Hepatocyte (in vitro differentiated cells): ENCODE measurements at places on chromosomes 11 and 22. TPM values are rescaled to one million over a fixed set of nuclear protein-coding genes. Genes with fewer than 3 reads are reported as not detected.

Gene USP28
- polyA plus RNA-seq: 12.5 and 16.1 TPM in 2 replicates

Gene CECR2
- polyA plus RNA-seq: 1.2 and 2.2 TPM in 2 replicates

Gene CALCA
- not detected in 2 replicates for polyA plus RNA-seq

Gene AASDHPPT
- 39.2 and 43.3 TPM in 2 replicates for polyA plus RNA-seq

Gene PRRG4
- polyA plus RNA-seq: 3.0 TPM in 2 replicates

Gene MS4A2
- polyA plus RNA-seq: not detected in 2 replicates
